Stimulated activated CD8-positive, alpha-beta memory T cell treated with anti-CD3 and anti-CD28 coated beads, Interleukin-2, amount 100 ng/mL, for 1 hour (primary cell): ENCODE measurements at places on chromosomes 6 and 20.

GRCh38 chr20:15742627-15743026 lies 830.6 kb downstream of the KIF16B start:
- no peak for DNase-seq

DNA sequence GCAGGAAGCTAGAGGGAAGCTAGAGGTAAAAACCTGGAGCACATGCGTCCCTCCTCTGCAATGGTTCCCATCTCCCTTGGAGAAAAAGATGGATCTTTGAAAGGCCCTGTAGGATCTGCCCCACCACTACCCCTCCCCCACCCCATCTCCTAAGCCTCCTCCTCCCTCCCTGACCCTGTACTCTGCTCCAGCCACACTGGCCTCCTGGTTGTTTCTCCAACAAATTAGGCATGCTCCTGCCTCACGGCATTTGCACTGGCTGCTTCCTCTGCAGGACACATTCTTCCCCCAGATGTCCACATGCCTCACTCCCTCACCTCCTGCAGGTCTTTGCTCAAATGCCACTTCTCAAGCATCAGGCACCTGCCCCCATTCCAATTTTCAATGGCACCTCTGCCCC lies 45.5 kb downstream of the UBE2V1 start:
- no peak for DNase-seq

- no peak for DNase-seq
Measured at GRCh38 chr6:36273067-36273466, 3.2 kb downstream of the PNPLA1 start.

GRCh38 chr20:57919049-57919448 lies 209.2 kb upstream of the PMEPA1 start:
- DNase-seq, result no peak

GRCh38 chr6:21710216-21710615 lies 116.7 kb downstream of the SOX4 start:
- no peak for DNase-seq

- DNase-seq, result no peak
Measured at GRCh38 chr6:2797564-2798031, 32.4 kb downstream of the WRNIP1 start.

GRCh38 chr6:157660414-157660813 lies 162.6 kb upstream of the SNX9 start:
- no peak for DNase-seq

DNA sequence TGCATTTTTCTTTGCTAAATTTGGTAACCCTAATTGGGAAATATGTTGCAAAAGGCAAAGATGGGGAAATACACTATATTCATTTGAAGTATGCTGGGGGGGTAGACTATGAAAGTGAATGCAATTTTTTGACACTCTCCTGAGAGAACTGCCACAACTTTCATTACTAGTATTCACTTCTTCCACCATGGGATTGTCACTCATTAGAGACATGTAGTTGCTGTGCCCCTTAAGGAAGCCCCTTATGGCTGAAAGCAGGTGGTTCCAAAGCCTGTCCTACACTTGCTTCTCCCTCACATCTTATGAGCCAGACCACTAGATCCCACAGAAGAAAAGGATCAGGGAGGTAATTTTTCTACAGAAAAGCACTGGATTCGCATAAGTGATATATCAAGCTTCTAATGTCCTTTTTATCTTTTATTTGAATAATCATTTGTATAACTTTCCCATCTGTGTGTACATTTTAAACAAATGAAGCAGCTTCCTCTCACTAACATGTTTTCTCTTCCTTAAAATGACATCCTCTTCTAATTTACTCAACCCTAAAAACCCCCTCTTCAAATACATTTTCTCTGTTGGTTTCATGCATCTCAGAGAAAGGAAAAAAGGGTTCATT lies 83.8 kb downstream of the GCLC start:
- DNase-seq, result no peak

DNA sequence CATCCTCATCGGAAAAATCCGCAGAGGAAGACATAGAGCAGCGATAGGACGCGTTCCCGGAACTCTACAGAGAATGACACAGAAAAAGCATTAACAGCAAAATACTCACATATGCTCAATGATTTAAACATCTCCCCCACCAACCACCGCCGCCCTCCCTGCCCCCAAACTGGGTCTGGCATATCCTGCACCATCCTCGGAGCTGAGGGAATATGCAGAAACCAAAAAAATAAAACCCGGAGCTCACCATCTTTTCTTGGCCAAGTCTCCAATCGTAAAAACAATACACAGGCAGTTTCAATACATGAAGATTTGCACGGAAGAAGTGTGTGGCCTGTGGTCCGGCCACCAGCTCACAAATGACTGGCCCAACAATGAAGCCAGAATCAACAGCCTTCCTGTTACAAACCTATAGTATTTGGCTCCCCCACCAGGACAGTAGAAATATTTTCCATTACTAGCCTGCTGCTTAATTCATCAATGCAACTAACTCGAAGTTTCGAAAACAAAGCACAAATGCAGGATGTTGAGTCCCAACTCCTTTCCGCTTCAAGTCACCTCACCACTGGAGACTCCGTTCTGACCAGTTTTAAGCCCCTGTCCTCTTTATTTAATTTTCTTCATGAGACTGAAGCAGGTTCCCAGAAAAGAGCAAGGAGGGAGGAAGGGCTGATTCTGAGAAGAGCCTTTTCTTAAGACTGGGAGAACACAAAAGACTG lies 103.2 kb upstream of the BEND6 start:
- no peak for DNase-seq

DNA sequence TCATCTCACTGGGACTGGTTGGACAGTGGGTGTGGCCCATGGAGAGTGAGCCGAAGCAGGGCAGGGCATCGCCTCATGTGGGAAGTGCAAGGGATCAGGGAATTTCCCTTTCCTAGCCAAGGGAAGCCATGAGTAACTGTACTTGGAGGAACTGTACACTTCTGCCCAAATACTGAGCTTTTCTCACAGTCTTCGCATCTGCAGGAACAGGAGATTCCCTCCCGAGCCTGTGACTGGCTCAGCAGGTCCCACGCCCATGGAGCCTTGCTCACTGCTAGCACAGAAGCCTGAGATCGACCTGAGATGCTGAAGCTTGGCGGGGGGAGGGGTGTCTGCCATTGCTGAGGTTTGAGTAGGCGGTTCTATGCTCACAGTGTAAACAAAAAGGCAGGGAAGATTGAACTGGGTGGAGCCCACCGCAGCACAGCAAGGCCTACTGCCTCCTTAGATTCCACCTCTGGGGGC lies 10.4 kb upstream of the CALHM5 start:
- DNase-seq, result no peak

DNA sequence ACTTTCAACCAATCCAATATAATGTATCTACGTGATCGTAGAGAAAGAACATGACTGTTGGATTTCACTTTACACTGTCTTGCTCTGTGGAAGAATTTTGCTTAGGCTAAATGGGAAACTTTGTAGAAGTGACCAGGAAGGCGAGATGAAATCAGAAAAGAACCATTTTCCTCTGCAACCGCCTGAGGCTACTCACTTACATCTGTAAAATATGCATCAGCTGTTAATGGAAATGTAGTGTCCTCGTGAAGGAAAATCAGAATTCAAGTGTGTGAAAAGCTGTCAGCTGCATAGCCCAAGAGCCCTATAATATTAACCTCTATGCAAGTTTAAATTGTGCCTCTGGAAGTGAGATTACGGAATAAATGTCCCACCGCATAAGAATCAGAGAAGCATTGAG lies 277.9 kb downstream of the C6orf118 start:
- no peak for DNase-seq

GRCh38 chr20:30812739-30813411 lies 444.6 kb upstream of the DEFB115 start:
- no peak for DNase-seq

DNA sequence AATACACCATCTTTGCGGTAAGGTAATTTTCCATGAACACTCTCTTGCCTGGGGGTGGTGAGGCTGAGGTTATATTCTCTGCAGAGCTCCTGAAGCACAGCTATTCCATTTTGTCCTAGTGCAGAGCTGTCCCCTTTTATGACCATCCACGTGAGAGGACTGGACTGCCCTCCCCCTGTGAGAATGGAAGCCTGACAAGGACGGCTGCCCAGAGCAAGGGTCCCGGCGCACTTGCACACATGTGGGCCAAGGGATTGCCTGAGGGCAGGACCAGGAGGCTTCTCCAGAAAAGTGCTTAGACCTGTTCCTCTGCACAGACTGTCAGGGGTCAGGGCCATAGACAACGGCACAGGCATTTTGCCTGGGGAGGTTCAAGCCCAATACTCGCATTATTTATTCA lies 48.2 kb downstream of the SLC22A23 start:
- no peak for DNase-seq

DNA sequence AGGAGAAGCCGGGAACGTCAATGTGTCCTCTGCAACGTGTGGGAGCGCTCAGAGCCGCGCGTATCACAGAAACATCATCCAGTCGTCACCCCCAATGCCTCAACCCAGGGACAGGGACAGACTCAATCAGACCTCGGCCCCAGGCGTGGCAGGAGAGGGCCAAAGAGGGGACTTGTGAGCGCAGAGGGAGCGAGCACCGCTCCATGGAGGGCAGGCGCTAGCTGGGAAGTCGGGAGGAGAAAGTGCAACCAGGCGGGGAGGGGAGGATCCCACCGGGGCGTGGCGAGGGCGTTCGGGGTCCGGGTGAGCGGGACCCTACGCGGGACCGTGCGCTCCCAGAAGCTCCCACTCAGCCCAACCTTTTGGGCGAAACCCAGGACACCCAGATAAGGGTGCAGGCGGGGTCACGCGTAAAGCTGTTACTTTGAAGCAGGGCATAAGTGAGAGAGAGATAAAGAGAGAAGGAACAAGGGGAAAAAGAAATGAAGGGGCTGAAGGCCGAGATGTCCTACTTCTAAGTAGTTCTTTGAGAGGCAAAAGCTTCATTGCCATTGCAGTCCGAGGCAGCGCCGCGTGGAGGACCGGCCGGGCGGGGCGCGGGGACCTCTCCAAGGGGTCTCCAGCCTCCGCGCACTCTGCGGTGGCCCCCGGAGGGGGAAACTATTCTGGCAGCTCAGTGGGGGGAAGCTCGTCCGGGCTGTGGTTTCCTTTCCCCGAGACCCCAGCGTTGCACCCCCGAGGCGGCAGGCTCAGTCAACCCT lies 862 bp upstream of the SOBP start:
- no peak for DNase-seq

DNA sequence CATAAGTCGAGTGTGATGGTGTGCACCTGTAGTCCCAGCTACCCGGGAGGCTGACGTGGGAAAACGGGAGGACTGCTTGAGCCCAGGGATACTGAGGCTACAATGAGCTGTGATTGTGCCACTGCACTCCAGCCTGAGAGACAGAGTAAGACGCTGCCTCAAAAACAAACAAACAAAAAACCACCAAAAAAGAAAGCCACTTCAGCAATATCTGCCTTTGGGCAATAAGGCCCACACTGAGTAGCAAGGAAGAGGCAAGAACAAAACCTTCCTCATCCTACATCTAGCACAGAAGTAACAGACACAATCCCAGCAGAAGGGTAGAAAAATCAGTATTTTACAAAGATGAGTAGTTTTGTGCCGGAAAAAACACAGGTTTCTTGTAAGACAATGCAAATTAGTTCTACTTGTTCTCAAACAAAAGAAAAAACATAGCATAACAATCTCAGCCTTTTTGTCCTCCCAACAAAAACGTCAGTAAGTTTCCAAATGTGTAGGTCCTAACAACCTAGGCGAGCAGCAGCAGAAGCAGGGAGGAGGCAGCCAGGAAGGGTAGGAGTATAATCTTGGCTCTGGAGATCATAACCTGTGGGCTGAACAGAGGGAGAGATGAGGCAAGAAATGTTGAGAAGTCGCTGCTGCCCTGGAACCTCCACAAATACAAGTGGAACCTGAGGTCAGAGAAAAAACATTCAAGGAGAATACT lies 5.7 kb downstream of the PPP1R10 start:
- DNase-seq, result no peak

- DNase-seq, result no peak
Measured at GRCh38 chr20:5973971-5974370, 23.5 kb downstream of the MCM8 start.

DNA sequence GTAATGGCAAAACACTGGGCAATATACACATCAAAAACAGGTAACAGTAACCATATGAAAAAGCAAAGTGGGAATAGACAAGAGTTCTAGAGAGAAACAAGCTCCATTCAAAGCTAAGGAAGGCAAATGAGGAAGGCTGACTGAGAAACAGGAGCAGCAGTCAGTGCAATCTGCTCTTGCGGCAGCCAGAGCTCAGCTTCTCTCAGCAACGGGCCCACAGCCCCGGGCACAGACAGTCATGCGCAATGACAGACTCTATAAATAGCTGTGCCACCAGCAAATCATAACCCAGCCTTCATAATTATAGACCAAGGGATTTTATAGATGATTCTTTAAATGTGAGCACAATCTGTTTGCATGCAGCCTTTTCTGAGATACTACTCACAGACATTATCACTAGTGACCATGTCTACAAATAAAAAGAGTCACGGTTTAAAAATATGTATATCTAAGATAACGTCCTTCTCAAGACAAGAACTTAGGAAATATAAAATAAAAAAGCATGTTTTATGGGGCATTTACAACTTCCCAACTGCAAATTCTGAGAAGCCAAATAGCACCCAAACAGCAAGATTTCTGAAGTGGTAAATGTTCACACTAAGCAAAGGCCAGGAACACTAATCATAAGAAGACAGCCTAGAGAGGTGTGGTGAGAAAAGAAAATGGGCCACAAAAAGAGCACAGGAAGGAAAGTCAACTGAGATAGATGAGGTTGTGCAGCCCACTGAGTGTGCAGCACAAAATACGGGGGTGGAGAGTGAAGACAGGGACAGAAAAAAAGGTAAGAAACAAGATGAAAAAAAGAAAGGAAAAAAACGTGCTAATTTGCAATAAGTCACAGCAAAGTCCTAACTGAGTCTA lies 39.9 kb upstream of the BEND6 start:
- no peak for DNase-seq

- no peak for DNase-seq
Measured at GRCh38 chr6:28776269-28777146, 147.3 kb downstream of the TRIM27 start.

DNA sequence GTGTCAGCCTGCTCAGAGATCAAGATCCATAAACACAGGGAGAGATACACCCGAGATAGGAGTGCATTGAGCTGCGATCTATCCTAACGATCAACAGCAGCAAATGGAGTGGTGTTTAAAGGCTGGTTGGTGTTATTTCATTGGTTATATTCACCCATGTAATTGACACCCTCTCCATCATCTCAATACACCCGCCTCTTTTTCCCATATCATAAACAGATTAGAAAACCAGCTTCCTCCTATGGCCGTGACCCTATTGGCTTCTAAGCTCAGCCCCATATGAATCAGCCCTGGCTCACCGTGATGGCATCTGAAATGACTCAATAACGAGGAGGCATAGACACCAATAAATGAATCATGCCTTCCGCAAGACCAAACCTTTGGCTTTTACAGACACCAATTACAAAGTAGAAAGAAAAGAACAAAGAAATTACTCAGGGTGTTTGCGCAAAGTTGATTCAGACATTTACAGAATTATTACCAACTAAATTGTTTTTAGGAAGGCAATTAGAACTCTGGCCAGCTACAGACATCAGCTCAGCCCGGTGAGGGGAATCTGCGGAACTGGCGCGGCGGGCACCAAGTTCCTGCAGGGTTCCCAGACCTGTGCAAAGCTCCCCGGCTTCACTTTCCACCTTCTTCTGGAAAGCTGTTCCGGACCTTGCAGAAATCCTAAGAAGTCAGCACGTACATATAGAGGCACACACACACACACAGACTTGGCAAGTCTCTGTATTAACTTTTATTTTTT lies 11.5 kb downstream of the PMEPA1 start:
- no peak for DNase-seq
